ENCODE measurements at places on chromosomes 7 and 10.

DNA sequence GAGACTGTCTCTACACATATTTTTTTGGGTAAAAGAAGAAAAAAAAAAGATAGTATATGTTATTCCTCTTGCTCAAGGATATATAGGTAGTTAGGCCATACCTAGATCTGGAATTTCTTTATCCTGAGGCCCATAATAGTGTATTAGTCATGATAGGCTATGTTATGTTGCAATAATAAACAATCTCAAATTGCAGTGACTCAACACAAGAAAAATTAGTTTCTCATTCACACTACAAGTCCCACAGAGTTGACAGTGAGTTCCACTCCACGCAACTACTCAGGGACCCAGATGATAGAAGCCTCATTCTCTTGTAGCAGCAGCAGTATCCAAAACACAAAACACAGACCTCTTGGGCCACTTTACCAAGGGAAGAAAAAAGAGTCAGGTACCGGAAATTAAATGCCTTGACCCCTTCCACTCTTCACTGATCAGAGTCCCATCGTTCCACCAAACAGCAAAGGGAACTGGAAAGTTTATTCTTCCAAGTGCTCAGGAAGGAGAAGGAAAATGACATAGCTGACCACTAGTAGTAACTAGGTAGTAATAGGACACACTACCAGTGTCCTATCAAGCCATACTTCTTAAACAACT, 7.4 kb upstream of the C10orf67 start:
- DNase-seq, result peak; percentile 97

GRCh38 chr7:6616854-6617643, 1.6 kb downstream of the ZNF853 start:
- no peak for DNase-seq

- no peak for DNase-seq
Observed at GRCh38 chr10:123549761-123550454, 116.2 kb upstream of the GPR26 start.

- no peak for DNase-seq
Observed at GRCh38 chr7:134301592-134301991, 15.1 kb downstream of the SLC35B4 start.

- peak; percentile 51 for DNase-seq
Observed at GRCh38 chr7:106616708-106617051, 44.3 kb downstream of the CCDC71L start.

DNA sequence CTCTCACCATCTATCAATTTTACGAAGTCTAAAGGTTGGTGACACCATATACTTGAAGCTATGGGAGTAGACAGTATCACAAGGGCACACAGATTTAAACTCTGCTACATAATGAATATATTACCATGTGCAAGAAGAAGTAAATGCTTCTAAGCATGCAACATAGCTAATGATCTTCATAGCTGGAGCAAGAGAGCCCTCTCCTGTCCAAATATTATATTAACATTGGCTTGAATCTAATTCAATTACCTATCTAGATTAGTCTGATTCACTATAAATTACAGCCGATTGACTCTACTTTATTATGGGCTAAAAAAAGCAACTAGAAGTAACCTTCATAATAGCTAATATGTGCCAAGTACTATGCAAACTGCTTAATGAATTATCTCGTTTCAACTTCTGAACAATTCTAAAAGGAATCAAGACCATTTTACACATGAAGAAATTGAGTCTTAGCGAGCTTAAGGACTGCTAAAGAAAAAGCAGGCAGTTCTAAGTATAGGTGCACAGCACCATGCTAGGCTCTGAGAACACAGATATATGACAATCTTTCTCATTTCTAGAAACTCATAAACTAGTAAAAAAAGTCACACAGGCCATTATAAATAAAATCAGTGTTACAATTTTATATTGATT, 21.9 kb downstream of the FRA10AC1 start:
- DNase-seq, result peak; percentile 57

DNA sequence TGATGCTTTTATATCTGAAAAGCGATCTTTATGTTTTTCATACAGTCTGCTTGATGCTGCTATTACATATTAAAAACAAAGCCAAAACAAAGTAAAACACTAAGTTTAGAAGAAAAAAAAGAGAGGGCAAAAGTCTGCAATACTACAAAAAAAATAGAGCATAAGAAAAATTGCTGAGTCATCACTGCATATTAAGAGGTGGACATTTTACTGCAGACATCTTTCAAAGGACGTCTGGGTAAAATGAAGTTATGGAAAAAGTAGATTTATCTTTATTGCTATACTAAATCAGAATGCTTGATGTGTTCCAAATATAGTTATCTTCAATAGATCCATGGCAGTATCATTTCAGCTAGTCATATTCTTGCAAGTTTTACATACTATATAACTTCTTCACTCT, 172.0 kb downstream of the MAGI2 start:
- DNase-seq, result no peak

All from bronchial epithelial cell (primary cell).